Stimulated activated CD4-positive, alpha-beta T cell treated with anti-CD3 and anti-CD28 coated beads, Interleukin-12 subunit alpha, Interleukin-12 subunit beta, amount 100 ng/mL, for 48 hours (primary cell): ENCODE measurements at places on chromosomes 6 and 20.

DNA sequence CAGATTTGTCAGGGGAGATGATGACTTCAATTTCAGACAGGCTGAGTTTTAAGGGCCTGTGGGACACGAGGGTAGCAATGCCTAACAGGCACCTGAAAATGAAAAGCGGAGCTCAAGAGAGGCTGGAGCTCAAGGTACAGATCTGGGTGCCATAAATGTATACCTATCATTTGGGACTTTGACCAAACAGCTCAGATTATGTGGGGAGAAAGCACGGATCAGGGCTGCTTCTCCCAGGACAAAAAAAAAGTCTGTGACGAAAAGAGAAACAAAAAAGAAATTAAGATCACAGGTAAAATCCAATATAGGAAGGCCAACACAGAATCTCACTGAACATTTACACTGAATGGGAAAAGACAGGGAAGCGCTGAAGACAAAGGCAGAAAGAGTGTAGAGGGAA is 1.9 kb downstream of the PRELID3B start:
- DNase-seq, result no peak

GRCh38 chr6:72972579-72972978 is 252.7 kb downstream of the KHDC1L start:
- no peak for DNase-seq

- no peak for DNase-seq
Measured at GRCh38 chr6:26273673-26274588, 91.1 kb upstream of the BTN3A2 start.

- DNase-seq, result no peak
Measured at GRCh38 chr20:37744347-37744746, 50.5 kb downstream of the CTNNBL1 start.

GRCh38 chr20:47927385-47927851 is 142.1 kb upstream of the SULF2 start:
- no peak for DNase-seq

DNA sequence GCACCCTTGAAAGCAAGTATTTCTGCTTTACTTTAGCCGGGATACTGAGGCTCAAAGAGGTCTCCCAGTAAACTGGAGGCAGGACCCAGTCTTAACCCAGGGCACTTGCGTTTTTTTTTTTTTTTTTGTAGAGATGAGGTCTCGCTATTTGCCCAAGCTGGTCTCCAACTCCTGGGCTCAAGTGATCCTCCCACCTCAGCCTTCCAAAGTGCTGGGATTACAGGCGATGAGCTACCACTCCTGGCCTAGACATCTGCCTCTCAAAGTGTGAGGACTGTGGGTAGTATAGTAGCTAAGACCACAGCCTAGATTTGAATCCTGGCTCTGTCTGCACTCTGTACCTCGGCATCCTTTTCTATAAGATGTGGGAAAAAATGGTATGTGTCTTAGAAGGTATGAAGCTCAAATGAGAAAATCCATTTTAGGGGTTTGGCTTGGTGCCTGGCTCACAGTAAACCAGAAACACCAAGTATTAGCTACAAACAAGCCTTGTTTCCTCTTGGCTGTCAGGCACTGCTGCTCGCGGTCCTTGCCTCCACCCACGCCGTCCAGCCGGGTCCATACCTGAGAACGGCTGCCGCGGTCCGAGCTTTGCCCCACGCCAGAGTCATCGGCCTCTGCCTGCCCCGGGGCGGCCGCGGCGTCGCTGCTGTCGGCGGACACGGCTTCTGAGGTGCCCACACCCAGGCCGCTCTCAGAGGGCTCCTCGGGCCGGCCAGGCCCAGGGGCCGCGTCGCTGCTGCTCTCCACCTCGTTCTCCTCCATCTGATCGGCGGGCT is 1.2 kb downstream of the ZNF335 start:
- no peak for DNase-seq

GRCh38 chr6:63806573-63806913 is 170.9 kb downstream of the PHF3 start:
- DNase-seq, result no peak

- DNase-seq, result no peak
Measured at GRCh38 chr6:155181498-155181897, 82.3 kb upstream of the CLDN20 start.

- DNase-seq, result no peak
Measured at GRCh38 chr6:152004036-152004566, 196.6 kb downstream of the ESR1 start.
